ENCODE measurements at places on chromosomes 13 and 19. TPM values are rescaled to one million over a fixed set of nuclear protein-coding genes. Genes with fewer than 3 reads are reported as not detected.
A peak's percentile ranks its signal among the peaks of the same experiment; 100 is the strongest.

DNA sequence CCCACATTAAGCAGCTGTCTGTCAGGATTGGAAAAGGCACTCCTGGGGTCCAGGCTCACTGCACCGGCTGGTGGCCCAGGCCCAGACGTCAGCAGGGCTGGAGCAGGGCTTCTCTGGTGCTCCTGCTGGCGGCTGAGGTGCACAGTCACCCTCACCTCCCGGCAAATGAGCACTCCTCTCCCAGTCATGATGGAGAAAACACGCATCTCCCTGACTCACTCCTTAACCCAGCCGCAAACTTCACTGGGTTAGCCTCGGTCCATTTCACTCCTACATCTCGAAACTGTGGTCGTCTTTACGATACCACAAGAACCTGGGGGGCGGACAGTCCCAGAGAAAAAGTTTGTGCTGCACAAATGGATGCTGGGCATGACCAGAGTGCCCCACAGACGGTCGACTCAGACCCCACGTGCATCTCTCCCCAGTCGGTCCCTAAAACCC is 3.3 kb upstream of the RASA3 start:
- no peak overlapping the region for H3K27ac ChIP-seq
- no peaks in the 10 kb centered on the region for H3K36me3 ChIP-seq
- H3K4me3 ChIP-seq: no peak overlapping the region
- H3K27me3 ChIP-seq: no peaks in the 10 kb centered on the region
- DNase-seq: no peak

DNA sequence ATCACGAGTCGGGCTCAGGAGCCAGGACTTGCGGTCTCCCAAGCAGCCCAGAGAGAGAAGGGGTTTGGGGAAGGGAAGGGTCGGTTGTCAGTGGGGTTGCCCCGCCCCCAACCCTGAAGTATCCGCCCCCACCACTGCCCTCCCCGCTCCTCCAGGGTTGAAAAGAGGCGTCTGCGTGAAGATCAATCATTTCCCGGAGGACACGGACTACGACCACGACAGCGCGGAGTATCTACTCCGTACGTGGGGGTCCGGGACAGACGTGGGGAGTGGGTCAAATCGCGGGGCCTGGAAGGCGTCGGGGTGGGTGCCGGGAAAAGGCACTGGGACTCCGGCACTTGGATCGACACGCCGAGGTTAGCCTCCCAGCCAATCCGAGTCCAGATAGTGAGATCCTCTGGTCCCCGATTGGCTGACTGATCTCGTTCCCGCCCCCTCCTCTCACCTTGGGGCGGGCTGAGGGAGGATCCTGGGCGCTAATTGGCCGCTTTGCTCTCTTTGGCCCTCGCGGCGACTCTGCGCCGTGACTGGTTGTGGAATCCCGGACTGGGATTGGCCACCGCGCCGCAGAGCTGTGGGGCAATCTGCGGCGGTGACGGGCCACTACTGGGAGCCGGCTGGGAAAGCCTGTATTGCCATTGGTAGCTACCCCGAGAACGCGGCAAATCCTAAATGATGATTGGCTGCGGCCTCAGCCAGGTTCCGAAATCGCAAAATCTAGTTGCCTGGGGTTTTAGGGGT is 13.3 kb upstream of the CACNG6 start:
- peaks cover 17% of the 10 kb centered on the region for H3K4me1 ChIP-seq
- no peak overlapping the region for H3K27ac ChIP-seq
- H3K4me3 ChIP-seq: peak overlapping the region; percentile 40
- H3K27me3 ChIP-seq: peaks cover 69% of the 10 kb centered on the region

DNA sequence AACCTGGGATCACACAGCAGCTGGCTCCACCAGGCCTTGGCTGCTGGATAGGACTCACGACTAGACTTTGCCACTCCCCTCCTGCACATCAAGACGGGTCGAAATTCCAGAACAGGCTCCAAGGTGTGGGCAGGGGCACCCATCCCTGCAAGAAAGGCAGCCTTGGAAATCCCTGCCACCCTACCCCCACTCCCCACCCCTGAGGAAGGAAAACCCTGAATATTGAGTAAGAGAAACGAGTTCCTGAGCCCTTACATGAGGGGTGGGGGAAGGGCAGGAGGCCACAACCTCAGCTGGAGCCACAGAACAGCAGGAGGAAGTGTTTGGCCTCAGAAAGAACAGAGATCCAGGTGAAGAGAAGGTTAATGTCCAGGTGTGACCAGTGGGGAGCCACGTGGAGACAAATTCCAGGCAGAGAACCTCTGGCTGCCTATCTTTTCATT is 20.1 kb downstream of the DEDD2 start:
- H3K4me1 ChIP-seq: peaks cover 53% of the 10 kb centered on the region
- no peaks in the 10 kb centered on the region for H3K27me3 ChIP-seq
- H3K36me3 ChIP-seq: peaks cover 52% of the 10 kb centered on the region
- H3K27ac ChIP-seq: no peak overlapping the region

- H3K27me3 ChIP-seq: no peaks in the 10 kb centered on the region
- H3K4me1 ChIP-seq: no peaks in the 10 kb centered on the region
- no peak for DNase-seq
- no peak overlapping the region for H3K4me3 ChIP-seq
- H3K27ac ChIP-seq: no peak overlapping the region
- no peaks in the 10 kb centered on the region for H3K36me3 ChIP-seq
Measured at GRCh38 chr13:72541674-72542073, 185.8 kb downstream of the MZT1 start.

GRCh38 chr13:113087923-113088690 is 17.5 kb upstream of the F7 start:
- peaks cover 26% of the 10 kb centered on the region for H3K36me3 ChIP-seq
- peak; percentile 35 for DNase-seq
- no peak overlapping the region for H3K27ac ChIP-seq
- H3K4me1 ChIP-seq: no peaks in the 10 kb centered on the region
- no peaks in the 10 kb centered on the region for H3K27me3 ChIP-seq
- no peak overlapping the region for H3K4me3 ChIP-seq

- H3K4me1 ChIP-seq: no peaks in the 10 kb centered on the region
- H3K27ac ChIP-seq: no peak overlapping the region
- H3K4me3 ChIP-seq: no peak overlapping the region
Measured at GRCh38 chr19:17429641-17430113, 9.8 kb downstream of the MVB12A start.

GRCh38 chr13:64071352-64071751 is 2655.7 kb upstream of the PCDH20 start:
- H3K4me1 ChIP-seq: no peaks in the 10 kb centered on the region
- no peaks in the 10 kb centered on the region for H3K27me3 ChIP-seq
- H3K4me3 ChIP-seq: no peak overlapping the region
- H3K27ac ChIP-seq: no peak overlapping the region

DNA sequence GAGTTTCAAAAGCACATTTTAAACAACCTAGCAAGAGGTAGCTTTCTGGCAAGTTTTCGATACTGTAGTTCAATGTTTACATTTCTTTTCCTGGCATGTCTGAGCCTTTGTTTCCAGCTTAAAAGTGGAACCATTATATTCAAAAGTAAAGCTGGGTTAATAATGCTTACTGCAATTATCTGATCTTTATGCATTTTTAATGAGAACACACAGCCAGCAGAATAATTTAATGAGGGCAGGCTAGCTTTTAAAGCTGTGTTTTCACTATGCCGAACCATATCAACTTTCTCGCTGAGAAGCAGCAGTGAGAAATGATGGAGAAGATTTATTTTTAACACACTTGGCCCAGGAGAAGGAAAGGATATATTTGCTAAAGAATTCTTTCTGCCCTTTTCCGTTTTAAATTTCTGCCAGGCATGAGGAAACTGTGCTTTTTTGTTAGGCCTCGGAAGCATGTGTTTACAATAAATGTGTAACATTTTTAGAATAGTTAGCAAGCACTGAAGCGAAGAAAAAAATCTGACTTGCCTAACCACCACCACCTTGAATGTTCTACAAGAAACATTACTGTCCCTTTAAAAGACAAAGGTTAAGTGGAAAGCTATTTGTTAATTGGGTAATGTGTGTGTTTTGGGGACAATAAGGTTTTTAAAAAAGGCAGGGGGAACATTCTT is 1.0 kb downstream of the MBNL2 start:
- no peak for DNase-seq
- H3K27ac ChIP-seq: peak overlapping the region; percentile 91
- peak overlapping the region; percentile 68 for H3K4me3 ChIP-seq
- peaks cover 49% of the 10 kb centered on the region for H3K4me1 ChIP-seq
- H3K36me3 ChIP-seq: no peaks in the 10 kb centered on the region
- H3K27me3 ChIP-seq: no peaks in the 10 kb centered on the region

DNA sequence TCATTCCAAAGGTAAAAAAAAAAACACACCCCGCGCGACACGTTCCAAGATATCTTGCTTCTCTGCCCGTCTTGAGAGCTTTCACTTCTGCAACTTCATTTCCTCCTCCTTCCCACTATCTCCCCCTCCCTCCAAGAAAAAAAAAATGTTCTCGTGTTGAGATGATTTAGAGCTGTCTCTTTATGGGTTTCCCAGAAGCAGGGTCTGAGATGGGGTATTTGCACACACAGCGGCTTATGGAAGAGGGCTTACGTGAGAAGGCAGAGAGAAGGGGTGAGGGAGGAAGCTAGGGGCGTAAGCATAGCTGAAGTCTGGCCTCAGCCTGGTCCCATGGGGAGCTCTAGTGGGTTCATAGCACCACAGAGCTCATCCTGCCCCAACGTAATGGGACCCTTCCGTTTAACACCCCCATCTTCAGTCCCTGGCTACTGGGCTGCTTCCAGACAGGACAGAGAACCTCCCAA is 31.3 kb upstream of the USE1 start:
- H3K4me1 ChIP-seq: peaks cover 8% of the 10 kb centered on the region
- H3K27me3 ChIP-seq: no peaks in the 10 kb centered on the region
- peaks cover 87% of the 10 kb centered on the region for H3K36me3 ChIP-seq
- no peak for DNase-seq

GRCh38 chr19:49524812-49525455 is 2.9 kb upstream of the RCN3 start:
- H3K27ac ChIP-seq: no peak overlapping the region
- peaks cover 17% of the 10 kb centered on the region for H3K4me1 ChIP-seq
- H3K4me3 ChIP-seq: no peak overlapping the region
- no peak for DNase-seq

DNA sequence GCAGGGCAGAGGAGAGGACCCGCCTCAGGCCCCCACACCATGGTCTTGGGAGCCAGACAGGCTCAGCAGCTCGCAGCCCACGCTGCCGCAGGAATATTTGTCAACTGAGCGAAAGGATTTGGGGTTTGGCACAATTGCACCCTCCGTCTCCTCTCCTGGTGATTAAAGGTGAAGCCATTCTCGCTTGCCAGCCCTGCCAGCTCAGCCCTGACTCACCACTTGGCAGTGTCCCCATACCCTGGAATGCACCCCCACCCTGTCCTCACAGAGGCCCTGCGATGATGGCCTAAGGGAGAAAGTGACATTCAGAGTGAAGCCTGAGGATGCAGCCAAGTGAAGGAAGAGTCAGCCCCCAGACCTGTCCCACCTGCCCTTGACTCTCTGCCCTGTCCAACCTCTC is 18.8 kb downstream of the CYTH2 start:
- no peak for DNase-seq
- H3K27ac ChIP-seq: no peak overlapping the region
- peaks cover 29% of the 10 kb centered on the region for H3K4me1 ChIP-seq
- H3K4me3 ChIP-seq: no peak overlapping the region

DNA sequence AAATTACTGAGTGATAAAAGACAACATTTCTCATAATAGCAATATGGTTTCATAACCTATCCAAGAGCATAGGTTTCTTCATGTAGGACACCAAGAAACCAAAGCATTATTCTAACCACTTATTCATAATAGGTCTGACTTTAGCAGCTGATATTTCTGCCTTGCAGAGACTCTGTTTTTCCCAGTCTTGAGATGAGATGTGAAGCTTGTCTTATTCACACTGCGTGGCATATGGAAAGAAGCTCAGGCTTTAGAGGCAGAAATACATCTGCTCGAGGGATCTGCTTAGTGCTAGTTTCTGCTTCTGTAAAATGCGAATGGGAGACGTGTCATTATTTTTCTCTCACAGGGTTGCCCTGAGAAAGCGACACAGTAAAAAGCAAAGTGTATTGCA is 232.0 kb upstream of the SPRY2 start:
- H3K4me1 ChIP-seq: peaks cover 10% of the 10 kb centered on the region
- no peaks in the 10 kb centered on the region for H3K27me3 ChIP-seq
- no peak for DNase-seq
- no peak overlapping the region for H3K4me3 ChIP-seq
- no peak overlapping the region for H3K27ac ChIP-seq

DNA sequence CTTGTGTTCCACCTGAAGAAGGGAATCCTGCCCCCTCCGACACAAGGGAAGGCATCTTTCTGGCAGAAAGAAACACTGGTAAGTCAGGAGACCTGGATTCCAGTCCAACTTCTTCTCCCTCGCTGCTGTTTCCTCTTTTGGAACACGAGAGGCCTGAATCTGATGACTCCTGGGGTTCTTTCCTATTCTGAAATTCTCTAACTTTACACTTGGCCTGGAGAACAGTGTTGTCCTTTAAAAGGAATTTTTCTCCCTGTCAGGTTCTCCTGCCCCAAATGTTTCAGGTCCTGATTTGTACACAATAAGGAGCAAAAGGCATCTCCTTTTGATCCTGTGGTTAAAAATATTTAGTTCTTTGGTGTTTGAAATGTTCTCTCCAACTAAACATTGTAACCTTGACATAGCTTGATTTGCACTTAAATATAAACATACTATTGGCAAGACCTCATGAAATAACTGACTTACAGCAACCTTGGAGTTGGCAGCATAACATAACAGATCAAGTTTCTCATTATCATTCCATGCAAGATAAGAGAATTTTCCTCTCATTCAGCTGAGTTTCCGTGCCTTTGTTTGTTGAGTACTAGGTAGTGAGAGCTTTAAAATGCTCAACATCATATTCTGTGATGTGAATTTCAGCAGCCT is 244.8 kb downstream of the COG6 start:
- H3K27ac ChIP-seq: no peak overlapping the region
- DNase-seq: no peak
- H3K4me1 ChIP-seq: no peaks in the 10 kb centered on the region
- H3K27me3 ChIP-seq: no peaks in the 10 kb centered on the region
- H3K4me3 ChIP-seq: no peak overlapping the region
- no peaks in the 10 kb centered on the region for H3K36me3 ChIP-seq

APC2 gene
- 0.12 TPM for total RNA-seq

ILF3 gene
- total RNA-seq: 175 TPM

CKM gene
- 0.24 TPM for total RNA-seq

C19orf85 gene
- total RNA-seq: not detected

ZNF473 gene
- 6.8 TPM for total RNA-seq

NLRP4 gene
- total RNA-seq: not detected

DMKN gene
- 70.7 TPM for total RNA-seq

URAD gene
- not detected for total RNA-seq

APLP1 gene
- 2.1 TPM for total RNA-seq

ZNF729 gene
- total RNA-seq: not detected

KDELR1 gene
- total RNA-seq: 137 TPM
